ENCODE measurements at places on chromosomes 2 and 18.

- no peak for DNase-seq
These were observed 788.4 kb upstream of the SOX11 start for GRCh38 chr2:4903656-4904348.

DNA sequence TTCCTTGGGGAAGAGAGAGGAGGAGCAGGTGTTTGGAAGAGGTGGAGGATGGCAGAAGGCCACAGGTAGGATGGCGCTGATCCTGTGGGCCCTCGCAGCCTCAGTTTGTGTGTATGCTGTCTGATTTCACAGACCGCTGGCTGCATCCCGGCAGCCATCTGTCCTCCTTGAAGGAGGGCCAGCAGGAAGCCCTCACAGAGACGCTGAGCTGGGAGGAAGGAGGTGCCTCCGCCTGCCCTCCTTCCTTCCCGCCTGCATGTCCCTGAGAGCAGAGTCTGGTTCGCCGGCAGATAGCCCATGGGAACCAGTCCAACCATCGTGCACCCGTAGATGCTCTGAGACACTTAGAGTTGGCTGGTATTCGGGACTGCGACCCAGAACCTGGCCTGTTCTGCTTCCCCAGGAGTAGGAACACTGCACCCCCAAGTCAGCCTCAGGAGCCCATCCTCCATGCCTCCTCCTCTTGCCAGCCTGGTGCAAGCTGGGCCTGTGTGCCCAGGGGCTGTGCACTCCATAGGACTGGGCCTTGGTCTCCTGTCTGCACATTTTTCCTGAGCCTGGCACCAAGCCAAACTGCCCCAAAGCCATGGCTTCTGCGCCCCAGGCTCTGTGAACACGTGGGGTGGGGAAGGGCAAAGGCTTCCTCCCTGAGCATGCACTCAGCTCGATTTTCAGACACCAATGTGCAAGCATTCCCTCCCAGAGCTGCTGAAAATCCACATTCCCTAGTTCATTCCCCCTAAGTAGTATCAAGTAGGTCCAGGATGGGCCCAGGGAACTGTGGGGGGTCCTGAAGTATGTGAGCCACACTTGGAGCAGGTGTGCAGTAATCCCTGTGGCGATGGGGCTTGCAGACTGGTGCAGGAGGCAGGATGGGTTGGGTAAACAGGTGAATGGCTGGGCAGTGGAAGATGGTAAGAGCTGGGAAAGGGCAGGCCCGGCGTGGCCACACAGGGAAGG, 115.6 kb downstream of the SEPTIN10 start:
- DNase-seq: no peak

GRCh38 chr2:15042801-15043217, 410.3 kb downstream of the LRATD1 start:
- no peak for DNase-seq

GRCh38 chr2:27852691-27853090, 37.5 kb downstream of the RBKS start:
- no peak for DNase-seq

DNA sequence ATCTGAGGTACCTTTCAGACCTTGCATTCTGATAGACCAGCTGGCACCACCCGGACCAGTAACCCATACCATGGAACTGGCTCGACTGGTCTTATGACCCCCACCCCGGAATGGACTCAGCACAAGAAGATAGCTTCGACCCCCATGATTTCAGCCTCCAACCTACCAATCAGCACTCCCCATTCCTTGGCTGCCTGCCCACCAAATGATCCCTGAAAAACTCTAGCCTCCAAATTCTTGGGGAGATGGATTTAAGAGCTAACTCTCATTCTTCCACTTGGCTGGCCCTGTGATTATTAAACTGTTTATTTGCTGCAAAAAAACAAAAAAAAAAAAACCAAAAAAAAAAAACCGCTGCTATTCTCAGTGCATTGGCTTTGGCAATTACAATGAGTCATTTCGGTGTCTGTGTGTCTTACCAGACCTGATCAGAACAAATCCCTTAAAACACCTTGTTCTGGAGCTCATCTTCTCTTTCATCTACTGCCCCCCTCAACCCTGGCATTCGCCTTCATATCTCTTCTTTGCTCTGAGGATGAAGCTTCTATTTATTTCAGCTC, 60.1 kb upstream of the KIF5C start:
- DNase-seq: no peak

DNA sequence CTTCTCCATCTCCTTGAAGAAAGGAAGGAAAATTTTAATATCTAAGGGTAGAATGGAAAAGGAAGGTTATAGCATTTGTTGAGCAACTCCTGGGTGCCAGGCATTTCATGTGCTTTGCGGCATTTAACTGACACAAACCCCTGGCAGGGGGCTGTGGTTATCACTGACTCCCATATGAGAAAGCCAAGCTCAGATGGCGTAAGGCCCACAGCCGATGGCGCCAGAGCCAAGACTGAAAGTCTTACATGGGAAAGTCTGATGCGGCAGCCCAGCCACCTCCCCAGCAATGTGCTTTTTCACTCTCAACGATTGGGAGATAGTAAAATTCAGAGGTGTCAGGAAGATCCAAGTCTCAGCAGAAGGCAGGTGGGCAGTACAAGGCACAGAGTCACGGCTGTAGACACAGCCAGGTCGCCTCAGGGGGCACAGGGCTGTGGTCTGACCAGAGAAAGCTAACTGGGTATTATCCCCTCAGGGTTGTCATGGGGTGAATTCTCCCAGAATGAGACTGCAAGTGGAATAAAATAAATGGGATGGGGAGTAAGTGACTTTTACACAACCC, 324.2 kb upstream of the NCKAP5 start:
- no peak for DNase-seq

Measured in stimulated activated CD4-positive, alpha-beta T cell treated with anti-CD3 and anti-CD28 coated beads, Interleukin-2, amount 100 ng/mL, for 24 hours (primary cell).